ENCODE measurements at places on chromosomes 13 and 19. TPM values are rescaled to one million over a fixed set of nuclear protein-coding genes. Genes with fewer than 3 reads are reported as not detected.

Gene SLITRK1
- not detected for total RNA-seq

Gene LHFPL6
- 23.8 TPM for total RNA-seq

Gene ATCAY
- not detected for total RNA-seq

Gene SMAD9
- total RNA-seq, result 2.9 TPM

Gene NPAS1
- total RNA-seq, result 5.0 TPM

Gene TSKS
- not detected for total RNA-seq

Gene CACNA1A
- 1.6 TPM for total RNA-seq
